ENCODE measurements at places on chromosomes 7 and 10. TPM values are rescaled to one million over a fixed set of nuclear protein-coding genes. Genes with fewer than 3 reads are reported as not detected.

- H3K36me3 ChIP-seq = no peaks in the 10 kb centered on the region
- no peak overlapping the region for H3K4me3 ChIP-seq
- peaks cover 16% of the 10 kb centered on the region for H3K27me3 ChIP-seq
- no peak for DNase-seq
- H3K4me1 ChIP-seq = peaks cover 31% of the 10 kb centered on the region
Observed at GRCh38 chr10:43340619-43341018, 30.8 kb upstream of the FXYD4 start.

DNA sequence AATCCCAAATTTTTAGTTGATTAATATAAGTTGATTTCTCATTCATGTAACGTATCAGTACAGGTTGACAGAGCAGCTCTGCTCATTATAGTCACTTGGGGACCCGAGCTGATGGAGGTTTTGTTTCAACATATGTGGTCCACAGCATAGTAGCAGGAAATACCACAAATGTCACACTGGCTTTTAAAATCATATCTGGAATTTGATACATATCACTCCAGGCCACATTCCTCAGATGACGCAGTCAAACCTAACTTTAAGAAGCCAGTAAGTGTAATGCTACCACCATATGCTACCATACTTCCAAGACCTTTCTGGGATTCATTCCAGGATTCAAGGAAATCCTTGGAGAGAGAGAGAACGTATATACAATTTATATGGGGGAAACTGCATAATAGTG is 156.3 kb downstream of the PHF14 start:
- no peaks in the 10 kb centered on the region for H3K27me3 ChIP-seq
- no peak overlapping the region for H3K4me3 ChIP-seq
- peaks cover 23% of the 10 kb centered on the region for H3K36me3 ChIP-seq

DNA sequence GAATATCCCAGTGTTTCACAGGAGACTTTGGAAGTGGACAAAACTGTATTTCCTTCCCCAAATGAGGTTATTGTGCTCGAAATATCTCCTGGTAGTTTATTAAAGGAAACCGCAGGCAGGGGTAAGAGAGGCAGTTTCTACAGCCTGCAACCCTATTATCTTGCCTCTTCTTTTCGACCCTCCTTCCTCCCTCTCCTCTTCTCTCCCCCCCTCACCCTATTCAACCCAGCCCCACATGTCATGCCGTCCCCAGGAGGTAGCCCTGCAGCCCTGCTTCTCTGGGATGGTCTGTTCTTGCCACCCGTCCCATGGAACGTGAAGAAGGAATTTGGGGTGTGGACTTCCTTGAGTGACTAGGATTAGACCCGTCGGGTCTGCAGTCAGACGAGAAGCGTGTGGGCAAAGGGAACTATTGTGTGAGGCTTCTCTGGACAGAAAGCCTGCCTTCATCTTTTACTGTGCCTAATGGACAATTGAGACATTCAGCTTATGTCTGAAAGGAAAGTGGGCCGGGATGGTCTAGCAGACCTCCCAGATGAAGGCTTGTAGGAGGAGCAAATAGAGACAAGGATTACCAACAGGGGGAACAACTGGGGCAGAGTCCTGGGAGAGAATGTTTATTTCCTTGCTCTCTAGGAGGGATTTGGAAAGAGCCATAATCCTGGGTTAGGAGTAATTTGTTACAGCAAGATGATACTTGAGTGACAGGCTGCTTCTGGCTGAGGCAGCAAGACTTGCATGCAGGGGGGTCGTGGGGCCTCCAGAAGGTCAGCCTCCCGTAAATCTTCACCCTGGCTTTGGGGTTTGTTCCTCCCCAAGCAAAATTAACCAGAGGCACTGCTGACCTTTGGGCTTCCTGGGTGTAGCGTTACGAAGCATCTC is 77.8 kb downstream of the TCF7L2 start:
- no peak overlapping the region for H3K4me3 ChIP-seq
- H3K27ac ChIP-seq = no peak overlapping the region
- no peak for DNase-seq
- H3K27me3 ChIP-seq = peaks cover 12% of the 10 kb centered on the region
- no peaks in the 10 kb centered on the region for H3K4me1 ChIP-seq
- H3K36me3 ChIP-seq = no peaks in the 10 kb centered on the region

LEP gene
- not detected for total RNA-seq
